Inflammatory macrophage (primary cell): ENCODE measurements at places on chromosomes 12 and 14.

DNA sequence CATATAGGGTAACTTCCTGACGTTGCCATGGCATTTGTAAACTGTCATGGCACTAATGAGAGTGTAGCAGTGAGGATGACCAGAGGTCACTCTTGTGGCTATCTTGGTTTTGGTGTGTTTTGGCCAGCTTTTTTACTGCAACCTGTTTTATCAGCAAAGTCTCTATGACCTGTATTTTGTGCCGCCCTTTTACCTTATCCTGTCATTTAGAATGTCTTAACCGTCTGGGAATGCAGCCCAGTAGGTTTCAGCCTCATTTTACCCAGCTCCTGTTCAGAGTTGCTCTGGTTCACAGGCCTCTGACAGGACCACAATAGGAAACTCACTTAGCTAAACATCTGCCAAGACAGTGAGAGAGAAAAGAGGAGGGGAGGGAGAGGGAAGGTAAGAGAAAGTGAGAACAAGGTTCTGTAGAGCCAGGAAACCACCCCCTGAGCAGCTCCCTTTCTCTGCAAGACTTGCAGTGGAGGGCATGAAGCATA is 64.8 kb upstream of the PLEKHG3 start:
- DNase-seq: no peak

DNA sequence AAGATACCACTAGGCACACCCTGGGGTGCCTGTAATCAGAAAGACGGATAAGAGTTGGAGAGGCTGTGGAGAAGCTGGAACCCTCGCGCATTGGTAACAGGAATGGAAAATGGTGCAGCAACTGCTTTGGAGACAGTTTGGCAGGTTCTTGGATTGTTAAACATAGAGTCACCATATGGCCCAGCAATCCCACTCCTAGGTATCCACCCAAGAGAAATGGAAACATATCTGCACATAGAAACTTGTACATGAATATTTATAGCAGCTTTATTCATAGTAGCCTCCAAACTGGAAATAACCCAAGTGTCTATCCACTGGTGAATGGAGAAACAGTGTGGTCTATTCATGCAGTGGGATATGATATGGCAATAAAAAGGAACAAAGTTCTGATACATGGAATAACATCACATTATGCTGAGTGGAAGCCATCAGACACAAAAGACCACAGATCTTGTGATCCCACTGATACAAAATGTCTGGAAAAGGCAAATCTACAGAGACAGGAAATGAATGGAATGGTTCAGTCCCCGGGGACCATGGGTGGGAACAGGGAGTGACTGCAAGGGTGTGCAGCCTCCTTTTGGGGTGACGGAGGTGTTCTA is 45.4 kb downstream of the JAG2 start:
- no peak for DNase-seq

DNA sequence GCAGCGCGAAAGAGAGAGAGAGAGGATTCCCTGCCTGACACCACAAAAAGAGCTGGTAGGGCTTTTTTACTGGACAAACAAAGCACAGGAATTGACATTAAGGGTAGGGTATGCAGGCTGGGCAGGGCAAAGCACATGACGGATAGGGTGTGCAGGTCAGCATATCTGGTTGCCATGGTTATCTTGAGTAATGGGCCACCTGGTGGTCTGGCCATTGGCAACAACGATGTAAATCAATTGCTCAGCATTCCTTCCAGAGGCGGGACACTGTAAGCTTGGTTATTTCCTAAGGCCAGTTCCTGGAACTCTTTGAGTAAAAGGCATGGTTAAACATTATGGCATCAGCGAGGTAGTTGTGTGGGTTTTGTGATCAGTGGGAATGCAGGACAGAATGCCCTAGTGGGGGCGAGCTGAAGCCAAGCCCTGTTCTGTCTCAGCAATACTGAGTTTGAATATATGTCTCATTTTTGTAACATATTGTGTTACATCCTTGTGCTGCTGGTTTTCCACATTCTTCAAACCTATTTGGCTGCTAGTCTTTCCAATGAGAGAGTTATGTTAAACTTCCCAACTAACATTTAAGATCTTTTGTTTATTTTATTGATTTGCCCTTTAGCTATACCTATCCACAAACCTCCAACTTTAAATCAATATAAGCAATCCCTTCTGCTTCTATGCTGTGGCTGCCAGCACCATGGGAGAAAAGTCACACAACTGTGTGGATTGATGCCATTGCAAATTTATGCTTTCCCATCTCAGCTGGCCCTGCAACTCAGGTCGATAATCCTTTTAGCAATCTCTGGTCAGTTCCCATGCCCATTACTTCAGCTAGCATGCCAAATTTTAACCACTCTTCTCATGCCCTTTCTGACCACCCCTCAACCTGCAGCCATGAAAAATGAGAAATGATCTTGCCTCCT is 396.7 kb upstream of the PDE3A start:
- DNase-seq: no peak

- peak; percentile 63 for DNase-seq
Measured at GRCh38 chr12:68792952-68793351, 15.0 kb upstream of the MDM2 start.

GRCh38 chr14:31932675-31933074 is 144.4 kb upstream of the ARHGAP5 start:
- DNase-seq: no peak

GRCh38 chr12:66733839-66734238 is 55.0 kb upstream of the GRIP1 start:
- DNase-seq: no peak

GRCh38 chr12:56565510-56566101 is 44.0 kb downstream of the RBMS2 start:
- peak; percentile 43 for DNase-seq

- no peak for DNase-seq
Measured at GRCh38 chr14:105420974-105421674, 1.5 kb downstream of the MTA1 start.

DNA sequence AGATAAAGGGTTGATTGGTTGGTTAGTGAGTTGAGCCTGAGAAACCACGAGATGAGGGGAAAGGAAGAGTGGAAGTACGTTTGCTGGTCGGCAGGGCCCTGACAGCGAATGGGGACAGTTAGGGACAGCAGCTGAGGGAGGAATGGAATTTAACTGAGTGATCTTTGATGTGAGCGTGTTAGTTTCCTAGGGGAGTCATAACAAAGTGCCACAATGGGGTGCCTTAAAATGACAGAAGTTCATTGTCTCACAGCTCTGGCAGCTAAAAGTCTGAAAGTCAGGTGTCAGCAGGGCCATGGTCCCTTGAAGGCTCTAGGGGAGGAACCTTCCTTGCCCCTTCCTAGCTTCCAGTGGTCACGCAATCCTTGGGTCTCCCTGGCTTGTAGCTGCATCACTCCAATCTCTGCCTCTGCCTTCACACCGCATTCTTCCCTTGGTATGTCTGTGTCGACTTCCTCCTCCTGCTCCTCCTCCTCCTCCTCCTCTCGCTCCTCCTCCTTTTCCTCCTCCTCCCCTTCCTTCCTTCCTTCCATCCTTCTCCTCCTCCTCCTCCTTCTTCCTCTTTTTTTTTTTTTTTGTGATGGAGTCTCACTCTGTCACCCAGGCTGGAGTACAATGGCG is 26.0 kb upstream of the RIN3 start:
- peak; percentile 39 for DNase-seq
